ENCODE measurements at places on chromosomes 4 and X.
A peak's percentile ranks its signal among the peaks of the same experiment; 100 is the strongest.

- DNase-seq: peak; percentile 85
These were observed 48.5 kb downstream of the PRPS1 start for GRCh38 chrX:107676559-107677378.

DNA sequence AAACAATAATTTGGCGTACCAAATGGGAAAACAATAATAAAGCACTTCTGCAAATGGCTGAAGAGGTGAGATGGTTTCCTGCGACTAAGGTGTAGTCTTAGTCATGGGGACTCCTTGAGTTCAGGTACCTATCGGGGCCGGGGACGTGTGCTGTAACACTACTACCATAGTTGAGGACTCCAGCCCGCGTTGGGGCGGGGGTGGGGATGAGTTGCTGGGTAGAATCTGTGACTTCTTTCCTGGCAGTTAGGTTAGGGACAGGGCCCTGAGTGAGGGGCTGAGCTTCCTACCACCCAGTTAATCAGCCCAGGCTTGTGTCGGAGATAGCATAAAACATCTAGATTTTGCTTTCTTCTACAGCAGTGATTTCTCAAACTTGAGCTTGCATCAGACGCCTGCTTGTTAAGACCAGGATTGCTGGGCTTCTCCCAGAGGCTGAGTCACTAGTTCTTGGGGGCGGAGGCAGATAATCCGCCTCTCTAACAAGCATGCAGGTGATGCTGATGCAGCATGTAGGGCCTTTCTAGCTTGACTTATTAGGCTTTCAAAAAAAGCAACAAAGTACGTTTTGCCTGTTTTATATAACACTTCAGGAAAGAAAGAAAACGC, 30.2 kb downstream of the RBBP7 start:
- no peak for DNase-seq

DNA sequence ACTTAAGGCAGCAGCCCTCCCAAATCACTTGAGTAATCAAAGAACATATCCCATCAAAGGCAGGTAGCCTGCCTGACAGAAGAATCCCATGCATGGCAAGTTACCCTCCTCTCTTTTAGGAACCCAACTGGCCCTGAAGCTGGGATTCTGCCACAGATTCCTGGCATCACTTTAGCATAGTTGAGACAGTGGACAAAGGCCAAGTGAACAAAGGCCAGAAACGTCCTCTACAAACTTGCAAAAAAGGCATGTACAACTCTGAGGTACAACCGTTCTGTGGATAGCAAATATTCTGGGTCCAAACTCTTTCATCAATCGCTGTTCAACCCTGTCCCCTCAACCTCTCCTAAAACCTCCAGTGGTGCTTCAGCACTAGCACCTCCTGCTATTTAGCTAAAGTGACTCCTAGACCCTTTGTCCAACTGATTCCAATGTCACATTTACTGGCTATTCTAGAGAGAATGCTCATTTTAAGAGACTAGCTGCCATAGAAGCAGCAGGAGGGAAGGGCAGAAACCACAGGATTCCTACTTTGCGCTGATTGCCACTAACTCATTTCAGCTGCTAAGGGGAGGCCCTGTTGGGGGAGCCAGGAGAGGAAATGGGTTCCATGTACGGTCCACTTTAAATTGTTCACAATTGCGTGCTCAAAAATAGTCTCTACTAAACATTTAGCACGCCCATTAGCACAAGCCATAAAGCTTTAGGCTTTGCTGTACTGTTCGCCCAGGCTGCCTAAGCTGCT, 105.9 kb downstream of the SHROOM4 start:
- DNase-seq: no peak

DNA sequence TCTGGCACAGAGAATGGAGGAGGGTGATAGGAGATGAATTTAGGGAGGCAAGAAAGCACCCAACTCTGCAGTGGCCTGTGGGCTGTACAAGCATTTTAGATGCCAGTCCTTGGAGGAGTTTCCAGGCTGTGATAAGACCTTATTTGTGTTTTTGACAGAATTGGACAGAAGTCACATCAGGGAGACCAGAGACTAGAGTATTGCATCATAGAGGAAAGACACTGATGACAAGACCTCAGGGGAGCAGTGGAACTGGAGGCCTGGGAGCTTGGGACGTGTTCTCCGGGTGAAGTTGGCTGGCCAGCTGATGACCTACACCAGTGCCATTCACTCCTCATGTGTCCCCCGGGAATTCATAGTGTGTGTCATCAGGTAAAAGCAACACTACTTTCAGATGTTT, 284.0 kb upstream of the ZFP42 start:
- no peak for DNase-seq

- no peak for DNase-seq
These were observed 30.4 kb downstream of the CCNQ start for GRCh38 chrX:153568451-153569011.

- peak; percentile 86 for DNase-seq
These were observed 47.7 kb downstream of the DDX3X start for GRCh38 chrX:41381685-41382084.

GRCh38 chr4:180372691-180373090, 1870.5 kb upstream of the TENM3 start:
- DNase-seq: no peak

DNA sequence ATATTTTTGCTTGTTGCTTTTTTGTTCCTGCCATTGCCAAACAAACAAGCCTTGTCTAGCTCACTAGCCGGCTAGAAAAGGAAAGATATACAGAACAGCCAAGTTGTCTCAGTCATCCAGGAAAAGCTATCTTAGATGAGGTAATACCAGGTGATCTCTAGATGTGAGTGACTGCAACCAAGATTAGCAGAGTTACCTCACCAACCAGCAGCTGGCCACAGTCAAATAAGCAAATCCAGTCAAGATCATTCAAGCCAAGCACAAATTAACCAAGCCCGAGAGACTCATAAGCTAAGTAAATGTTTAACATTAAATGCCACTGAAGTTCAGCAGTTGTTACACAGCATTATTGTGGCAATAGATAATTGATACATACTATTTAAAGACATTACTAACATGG, 108.6 kb downstream of the CENPC start:
- DNase-seq: no peak

- DNase-seq: no peak
These were observed 46.1 kb downstream of the CXorf58 start for GRCh38 chrX:23953908-23954269.

GRCh38 chr4:76388160-76388908, 32.6 kb downstream of the CCDC158 start:
- DNase-seq: no peak

- DNase-seq: no peak
These were observed 249.8 kb upstream of the ANXA10 start for GRCh38 chr4:167842487-167842886.

DNA sequence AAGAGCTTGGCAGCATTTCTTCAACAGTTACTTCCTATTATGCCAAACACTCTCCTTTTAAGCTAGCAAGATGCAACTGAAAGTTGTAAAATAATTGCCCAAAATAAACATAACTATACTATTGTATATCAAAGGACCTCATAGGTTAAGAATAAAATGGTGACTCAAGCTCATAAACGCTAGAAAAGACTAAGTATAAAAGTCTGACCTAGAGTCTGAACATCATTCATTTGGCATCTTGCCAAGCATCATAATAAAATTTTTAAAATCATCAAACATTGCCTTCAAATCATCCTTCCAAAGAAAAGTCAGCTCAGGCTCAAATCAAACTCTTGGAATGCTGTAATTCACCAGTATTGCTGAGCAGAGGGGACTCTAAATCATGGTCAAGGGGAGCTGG, 281.2 kb downstream of the QDPR start:
- DNase-seq: no peak

DNA sequence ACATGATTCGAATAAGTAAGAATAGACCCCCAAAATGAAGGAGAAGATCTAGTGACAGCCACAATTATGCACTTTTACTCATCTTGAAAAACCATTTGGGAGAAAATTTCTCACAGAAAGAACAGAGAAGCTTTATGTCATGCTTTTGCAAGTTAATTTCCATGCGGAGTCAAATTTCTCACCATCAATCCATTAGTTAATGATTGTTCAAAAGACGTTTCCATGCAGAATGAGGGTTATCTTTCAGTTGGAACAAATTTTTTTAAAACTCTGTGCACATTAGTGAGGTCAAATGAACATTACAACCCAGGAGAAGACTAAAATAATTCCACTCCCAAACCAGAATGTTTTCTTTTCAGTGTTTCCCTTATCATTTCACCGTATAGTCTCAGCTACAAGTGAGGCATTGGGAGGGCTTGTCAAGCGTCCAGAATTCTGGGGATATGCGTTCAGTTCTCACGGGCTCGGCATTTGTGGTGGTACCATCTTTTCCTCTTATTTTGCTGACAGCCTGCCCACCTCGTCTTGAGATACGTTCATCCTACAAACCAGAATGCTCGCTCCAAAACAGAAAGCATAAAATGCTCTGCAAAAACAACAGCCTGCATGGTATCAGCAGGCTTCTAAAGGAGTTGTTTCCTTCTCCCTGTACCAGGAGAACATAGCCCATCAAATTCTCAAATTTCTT, 130.8 kb upstream of the TBL1X start:
- no peak for DNase-seq

- peak; percentile 21 for DNase-seq
These were observed 29.0 kb upstream of the RAP1GDS1 start for GRCh38 chr4:98232202-98232601.

- DNase-seq: peak; percentile 28
These were observed 38.8 kb upstream of the BEX4 start for GRCh38 chrX:103175944-103176753.

DNA sequence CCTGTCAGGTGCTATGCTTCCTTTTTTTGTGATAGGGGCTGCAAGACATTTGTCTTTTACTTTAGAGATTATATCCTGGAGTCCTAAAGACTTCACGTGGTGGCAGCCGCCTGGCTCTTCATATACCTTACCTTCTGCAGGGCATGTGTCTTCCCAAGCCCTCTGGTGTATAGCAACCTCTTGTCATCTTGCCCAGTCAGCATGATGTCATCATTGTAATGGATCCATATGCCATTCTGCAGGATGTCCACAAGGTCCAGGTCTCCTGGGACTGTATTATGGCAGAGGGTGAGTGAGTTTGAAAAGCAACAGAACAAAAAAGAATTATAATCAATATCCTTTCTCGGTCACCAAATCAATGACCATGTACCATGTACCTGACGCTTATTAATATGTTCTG, 82.2 kb upstream of the SCOC start:
- DNase-seq: no peak

DNA sequence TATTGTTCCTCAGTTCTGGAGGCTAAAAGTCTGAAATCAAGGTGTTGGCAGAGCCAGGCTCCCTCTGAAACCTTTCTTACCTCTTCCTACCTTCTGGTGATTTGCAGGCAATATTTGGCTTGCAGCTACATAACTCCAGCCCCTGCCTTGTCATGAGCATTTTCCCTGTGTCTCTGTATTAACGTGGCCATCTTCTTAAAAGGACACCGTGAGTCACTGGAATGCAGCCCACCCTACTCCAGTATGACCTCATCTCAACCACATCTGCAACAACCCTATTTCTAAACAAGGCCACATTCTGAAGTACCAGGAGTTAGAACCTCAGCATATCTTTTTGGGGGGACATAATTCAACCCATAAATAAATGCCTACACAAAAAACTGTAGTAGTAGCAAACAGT, 40.7 kb downstream of the FANCB start:
- no peak for DNase-seq

- peak; percentile 38 for DNase-seq
These were observed 124.5 kb upstream of the PLAC1 start for GRCh38 chrX:134782796-134783195.

- no peak for DNase-seq
These were observed 40.2 kb downstream of the FHDC1 start for GRCh38 chr4:152976212-152976761.

GRCh38 chr4:41160012-41160789, 54.1 kb downstream of the APBB2 start:
- DNase-seq: no peak

DNA sequence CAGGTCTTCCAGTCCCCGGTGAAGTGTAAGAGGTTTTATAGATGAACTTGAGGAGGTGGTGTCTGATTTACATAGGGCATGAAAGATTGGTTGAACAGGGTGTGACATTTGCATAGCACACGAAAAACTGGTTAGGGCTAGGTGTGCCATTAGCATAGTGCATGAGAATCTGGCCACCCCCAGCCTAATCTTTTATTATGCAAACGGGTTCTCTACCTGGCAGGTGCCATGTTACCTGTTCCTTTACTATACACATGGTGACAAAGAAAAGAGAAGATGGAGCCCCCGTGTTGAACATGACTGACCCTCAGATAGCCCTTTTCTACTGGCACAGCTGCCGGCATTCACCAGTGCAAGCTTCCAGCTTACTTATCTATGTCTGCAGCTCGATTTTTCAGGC, 71.0 kb downstream of the UCHL1 start:
- no peak for DNase-seq

GRCh38 chrX:7314425-7314824, 166.5 kb upstream of the PUDP start:
- no peak for DNase-seq

- DNase-seq: no peak
These were observed 153.7 kb downstream of the FRAS1 start for GRCh38 chr4:78210694-78211410.
